ENCODE measurements at places on chromosomes 3 and 15. TPM values are rescaled to one million over a fixed set of nuclear protein-coding genes. Genes with fewer than 3 reads are reported as not detected.
A peak's percentile ranks its signal among the peaks of the same experiment; 100 is the strongest.

GRCh38 chr3:129890891-129891290 lies 2.6 kb downstream of the TMCC1 start:
- DNase-seq = no peak

GRCh38 chr3:148981273-148981672 lies 10.1 kb upstream of the GYG1 start:
- no peak for DNase-seq

ZBED2 gene
- total RNA-seq = 7.1 TPM

ZNF620 gene
- 1.0 TPM for total RNA-seq

- DNase-seq = no peak
Observed at GRCh38 chr3:26915208-26915607, 292.6 kb downstream of the LRRC3B start.

DNA sequence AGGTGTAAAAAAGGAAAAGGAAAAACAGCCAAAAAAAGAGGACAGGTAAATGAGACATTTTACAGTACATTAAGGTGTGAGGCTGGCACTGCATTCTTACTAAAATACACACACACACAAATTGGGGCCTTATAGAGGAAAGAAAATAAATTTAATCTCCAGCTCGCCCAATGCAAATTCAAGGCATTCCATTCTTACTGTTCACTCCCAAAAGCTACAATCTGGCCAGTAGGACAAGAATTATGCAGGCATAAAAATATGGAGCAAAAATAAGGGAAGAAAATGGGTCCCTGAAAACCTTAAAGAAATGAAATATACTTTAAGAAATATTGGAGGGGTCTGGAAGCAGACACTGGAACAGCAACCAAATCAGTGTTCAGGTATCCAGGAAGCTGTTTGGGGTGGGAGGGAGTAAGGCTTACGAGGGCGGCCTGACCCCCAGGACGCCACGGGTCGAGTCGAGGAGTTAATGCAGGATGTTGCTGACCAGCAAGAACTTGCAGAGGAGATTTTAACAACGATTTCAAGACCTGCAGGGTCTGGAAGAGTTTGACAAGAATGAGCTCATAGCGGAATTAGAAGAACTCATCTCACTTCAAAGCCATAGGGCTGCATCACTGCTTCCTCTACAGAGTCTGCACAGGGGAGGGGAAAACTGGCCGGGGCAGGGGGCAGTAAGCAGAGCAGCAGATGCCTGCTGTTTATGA lies 245.5 kb downstream of the TBL1XR1 start:
- no peak for DNase-seq

SMCO1 gene
- not detected for total RNA-seq

FRG2C gene
- total RNA-seq = not detected

- DNase-seq = no peak
Observed at GRCh38 chr3:151709847-151710246, 23.9 kb upstream of the AADACL2 start.

ZMYND10 gene
- 10.8 TPM for total RNA-seq

GRCh38 chr3:7195934-7196333 lies 335.0 kb downstream of the GRM7 start:
- no peak for DNase-seq

CSPG5 gene
- 12.5 TPM for total RNA-seq

ARGFX gene
- not detected for total RNA-seq

DNA sequence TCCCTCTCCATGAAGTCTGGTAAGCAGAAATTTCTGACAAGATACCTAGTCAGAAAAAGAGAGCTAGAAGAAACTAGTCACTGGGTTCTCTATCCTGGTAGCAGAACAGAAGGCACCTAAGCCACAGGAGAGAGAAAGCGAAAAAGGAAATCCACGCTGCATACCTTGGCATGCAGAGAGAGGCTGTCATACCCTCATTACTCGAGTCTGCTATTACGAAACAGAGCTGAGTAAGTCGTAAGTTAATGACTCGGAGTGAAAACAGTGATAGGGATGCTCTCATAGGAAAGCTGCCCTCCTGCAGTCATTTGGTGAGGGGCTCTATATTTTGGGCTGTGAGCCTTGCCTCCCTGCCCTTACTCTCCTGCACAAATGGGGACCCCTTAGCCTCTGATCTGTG lies 16.2 kb downstream of the CLRN1 start:
- no peak for DNase-seq

- DNase-seq = no peak
Observed at GRCh38 chr15:74785194-74786032, 3.5 kb downstream of the CSK start.

GRCh38 chr3:45841420-45841756 lies 531 bp downstream of the LZTFL1 start:
- no peak for DNase-seq

DNA sequence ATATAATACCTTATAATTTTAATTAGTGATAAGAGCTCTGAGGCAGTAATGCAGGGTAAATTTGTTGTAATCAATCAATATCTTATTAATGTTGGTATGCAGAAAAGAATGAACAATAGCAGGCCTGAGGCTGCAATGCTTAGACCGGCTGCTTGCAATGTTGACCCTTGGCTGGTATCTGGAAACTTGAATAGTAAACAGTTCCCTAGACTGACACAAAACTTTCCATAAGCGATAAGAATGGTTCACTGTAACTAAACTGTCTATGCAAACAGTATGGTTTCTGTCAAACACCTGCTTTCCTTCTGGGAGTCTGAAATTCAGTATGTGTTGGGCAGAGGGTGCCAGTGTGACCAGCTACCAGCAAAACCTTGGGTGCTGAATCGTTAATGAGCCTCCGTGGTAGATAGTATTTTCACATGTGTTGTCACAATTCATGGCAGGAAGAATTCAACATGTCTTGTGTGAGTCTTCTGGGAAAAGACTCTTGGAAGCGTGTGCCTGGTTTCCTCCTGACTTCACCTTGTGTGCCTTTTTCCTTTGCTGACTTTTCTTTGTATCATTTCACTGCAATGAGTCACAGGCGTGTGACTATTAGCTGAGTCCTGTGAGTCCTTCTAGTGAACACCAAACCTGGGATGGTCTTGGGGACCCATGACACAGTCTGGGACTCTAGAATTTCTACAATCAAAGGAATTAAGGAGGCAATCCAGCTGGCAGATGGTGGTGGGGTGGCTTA lies 30.7 kb upstream of the CLRN1 start:
- DNase-seq = peak; percentile 12

PAQR9 gene
- 0.03 TPM for total RNA-seq

DNA sequence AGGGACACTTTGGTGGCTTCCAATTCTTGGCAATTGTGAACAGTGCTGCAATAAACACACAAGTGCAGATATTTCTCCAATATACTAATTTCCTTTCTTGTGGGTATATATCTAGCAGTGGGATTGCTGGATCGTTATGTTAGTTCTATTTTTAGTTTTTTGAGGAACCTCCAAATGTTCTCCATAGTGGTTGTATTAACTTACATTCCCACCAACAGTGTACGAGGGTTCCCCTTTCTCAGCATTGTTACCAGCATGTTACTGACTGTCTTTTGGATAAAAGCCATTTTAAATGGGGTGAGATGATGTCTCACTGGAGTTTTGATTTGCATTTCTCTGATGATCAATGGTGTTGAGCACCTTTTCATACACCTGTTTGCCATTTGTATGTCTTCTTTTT lies 92.8 kb downstream of the DAPK2 start:
- no peak for DNase-seq

CD80 gene
- total RNA-seq = not detected

GRCh38 chr3:123621186-123621849 lies 36.5 kb upstream of the HACD2 start:
- DNase-seq = no peak

DUOX1 gene
- total RNA-seq = not detected
